ENCODE measurements at places on chromosomes 1 and 21. TPM values are rescaled to one million over a fixed set of nuclear protein-coding genes. Genes with fewer than 3 reads are reported as not detected.

DNA sequence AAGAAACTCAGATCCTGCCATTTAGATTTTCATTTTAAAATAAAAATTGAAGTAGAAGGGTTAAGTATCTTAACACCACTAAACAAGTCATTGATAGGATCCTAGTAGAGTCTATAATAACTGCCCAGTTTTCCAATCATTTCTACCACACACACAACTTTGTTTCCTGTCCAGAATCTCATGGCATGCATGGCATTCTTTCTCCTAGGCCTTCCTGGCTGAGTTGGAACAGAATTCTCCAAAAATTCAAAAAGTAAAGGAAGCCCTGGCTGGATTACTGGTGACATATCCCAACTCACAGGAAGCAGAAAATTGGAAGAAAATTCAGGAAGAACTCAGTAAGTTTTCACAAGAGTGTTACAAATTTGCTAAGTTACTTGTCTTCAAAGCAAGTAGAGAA, 111.4 kb upstream of the BMP8A start:
- peaks cover 28% of the 10 kb centered on the region for H3K36me3 ChIP-seq
- peaks cover 5% of the 10 kb centered on the region for H3K4me1 ChIP-seq
- no peak overlapping the region for H3K27ac ChIP-seq

DNA sequence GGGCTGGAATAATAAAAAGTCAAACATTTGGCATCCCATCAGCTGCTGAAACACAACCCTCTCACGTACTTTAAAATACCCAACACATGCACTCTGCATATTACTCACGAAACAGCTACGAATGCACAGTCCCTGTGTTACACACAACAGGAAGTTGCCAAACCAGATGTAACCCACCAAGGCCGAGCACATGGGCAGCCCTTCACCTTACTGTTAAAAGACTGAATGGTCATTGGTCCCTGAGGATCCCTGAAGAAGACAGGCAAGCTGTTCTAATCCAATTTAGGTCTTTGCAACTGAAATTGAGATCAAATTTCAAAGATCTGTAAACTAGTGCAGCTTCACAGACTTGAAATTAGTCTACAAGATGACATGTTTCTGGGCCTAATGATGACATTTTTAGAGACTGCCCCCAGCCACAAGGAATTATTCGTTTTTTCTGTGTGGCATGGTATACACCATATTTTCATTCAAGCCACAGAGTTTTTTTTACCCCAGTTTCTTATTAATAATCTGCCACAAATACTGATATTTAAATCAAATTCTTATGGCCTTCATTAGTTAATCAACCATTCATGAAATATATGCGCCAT, 25.6 kb upstream of the IER5 start:
- H3K4me3 ChIP-seq, result no peak overlapping the region
- no peaks in the 10 kb centered on the region for H3K36me3 ChIP-seq
- H3K27me3 ChIP-seq, result no peaks in the 10 kb centered on the region
- H3K27ac ChIP-seq, result peak overlapping the region; percentile 0

DNA sequence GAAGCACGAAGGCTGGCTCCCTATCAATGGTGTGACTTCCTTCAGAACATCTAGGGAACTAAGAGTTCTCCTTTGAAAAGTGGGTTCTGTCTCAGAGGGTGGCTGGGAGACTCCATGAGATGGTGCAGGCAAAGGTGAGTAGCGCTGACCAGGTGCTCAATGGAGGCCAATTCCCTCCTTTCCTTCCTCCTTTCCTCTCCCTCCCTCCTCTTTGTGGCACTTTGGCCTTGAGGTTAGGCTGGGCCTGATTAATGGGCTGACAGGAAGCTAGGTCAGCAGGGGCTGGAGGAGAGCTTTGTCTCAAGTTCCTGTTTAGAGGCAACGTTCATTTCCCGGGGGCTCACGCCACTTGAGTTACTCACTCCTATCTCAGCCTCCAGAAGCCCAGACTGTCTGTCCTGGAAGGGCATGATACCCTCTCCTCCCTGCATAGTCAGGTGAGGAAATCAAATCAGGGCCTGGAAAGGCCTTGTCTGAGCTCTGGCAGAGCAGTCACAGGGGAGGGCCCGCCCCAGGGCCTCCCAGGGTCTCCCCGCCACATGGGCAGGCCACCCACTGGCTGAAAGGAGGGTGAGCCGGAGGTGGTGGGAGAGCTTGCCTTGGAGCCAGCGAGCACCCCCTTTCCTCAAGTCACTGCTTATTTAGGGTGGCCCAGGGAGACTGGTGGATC, 58.4 kb upstream of the SSBP3 start:
- H3K36me3 ChIP-seq, result no peaks in the 10 kb centered on the region
- H3K4me1 ChIP-seq, result peaks cover 65% of the 10 kb centered on the region
- no peaks in the 10 kb centered on the region for H3K27me3 ChIP-seq
- no peak overlapping the region for H3K4me3 ChIP-seq

DNA sequence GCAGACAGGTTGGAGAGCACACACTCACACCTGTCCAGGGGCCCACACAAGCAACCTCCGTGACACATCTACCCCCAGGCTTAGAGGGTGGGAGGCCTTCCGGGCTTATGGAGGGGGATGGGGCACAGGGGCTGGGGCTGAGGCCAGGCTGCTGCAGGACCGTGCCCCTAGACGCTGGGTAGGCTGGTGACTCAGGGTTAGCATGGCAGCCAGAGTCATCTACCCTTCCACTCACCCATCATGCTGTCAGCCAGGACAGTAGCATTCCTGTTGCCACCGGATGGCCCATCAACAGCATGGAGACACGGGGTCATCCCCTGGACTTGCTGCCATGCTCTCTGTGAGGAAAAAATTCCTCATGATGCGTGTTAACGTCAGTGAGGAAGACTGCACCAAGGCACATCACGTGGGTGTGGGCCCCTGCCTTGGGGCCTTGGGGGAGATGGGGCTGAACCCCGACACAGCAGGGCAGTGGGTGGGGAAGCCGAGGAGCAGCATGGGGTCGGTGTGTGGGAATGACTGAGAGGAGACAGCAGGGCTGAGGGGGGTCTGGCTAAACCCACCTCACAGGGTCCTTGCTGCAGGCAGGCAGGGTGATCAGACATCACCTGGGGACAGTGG, 52.8 kb downstream of the WNT9A start:
- H3K4me1 ChIP-seq, result peaks cover 47% of the 10 kb centered on the region
- no peaks in the 10 kb centered on the region for H3K36me3 ChIP-seq
- H3K27me3 ChIP-seq, result no peaks in the 10 kb centered on the region
- H3K27ac ChIP-seq, result peak overlapping the region; percentile 88
- no peak overlapping the region for H3K4me3 ChIP-seq
- DNase-seq, result peak; percentile 29

The NPHS2 gene
- not detected for total RNA-seq

The CFAP107 gene
- not detected for total RNA-seq

The NOS1AP gene
- total RNA-seq, result 4.4 TPM
